ENCODE measurements at places on chromosomes 7 and 10. TPM values are rescaled to one million over a fixed set of nuclear protein-coding genes. Genes with fewer than 3 reads are reported as not detected.

Gene SPDYE8
- not detected for total RNA-seq

Gene DPP6
- 4.2 TPM for total RNA-seq

Gene TSPAN33
- total RNA-seq: 29.7 TPM

Gene TCTN3
- total RNA-seq: 16.7 TPM

Gene TMEM236
- total RNA-seq: under 0.01 TPM

Gene ELAPOR2
- total RNA-seq: 7.8 TPM

Gene CFAP69
- 2.6 TPM for total RNA-seq

Gene TRIM56
- total RNA-seq: 6.3 TPM

Gene ZNF853
- total RNA-seq: 12.0 TPM

Gene OR2A25
- total RNA-seq: not detected

Gene C1GALT1
- total RNA-seq: 8.4 TPM

Gene RGS10
- 39.7 TPM for total RNA-seq

Gene PPP1R3C
- total RNA-seq: 218 TPM

Gene HMX2
- not detected for total RNA-seq

Gene PARD3
- 88.7 TPM for total RNA-seq

Gene LRRC4
- total RNA-seq: 1.0 TPM

Gene IGFBP1
- total RNA-seq: not detected

Gene PNLIPRP2
- not detected for total RNA-seq

Gene EPHA1
- 0.52 TPM for total RNA-seq

Gene ITIH2
- 1.6 TPM for total RNA-seq

Gene OLAH
- total RNA-seq: 1.0 TPM

Gene KAZALD1
- total RNA-seq: 23.5 TPM

Gene ADAM8
- total RNA-seq: 2.6 TPM

Gene CFAP70
- total RNA-seq: 1.6 TPM

Gene TSPAN15
- 72.0 TPM for total RNA-seq

Gene HOXA2
- under 0.01 TPM for total RNA-seq

Gene HOXA10
- total RNA-seq: 13.6 TPM

Gene CDNF
- 1.0 TPM for total RNA-seq

Gene NPTX2
- total RNA-seq: 3.1 TPM

Gene ARF5
- 59.5 TPM for total RNA-seq

Gene LBX1
- 3.1 TPM for total RNA-seq

Gene COX19
- total RNA-seq: 12.0 TPM

Gene AKR1D1
- total RNA-seq: not detected

Gene PCLO
- total RNA-seq: 0.52 TPM

Gene KDM7A
- 8.4 TPM for total RNA-seq

Gene ZNF786
- total RNA-seq: 6.3 TPM

Gene UFSP1
- 5.7 TPM for total RNA-seq

Gene STAG3
- 0.52 TPM for total RNA-seq

Gene CHST12
- total RNA-seq: 1.0 TPM

Measured in skeletal muscle tissue (tissue), 5 donors.